ENCODE measurements at places on chromosomes 12 and 14.

GRCh38 chr14:95189367-95190132, 32.2 kb upstream of the DICER1 start:
- no peak for DNase-seq

GRCh38 chr12:24668563-24668962, 280.3 kb downstream of the BCAT1 start:
- no peak for DNase-seq

DNA sequence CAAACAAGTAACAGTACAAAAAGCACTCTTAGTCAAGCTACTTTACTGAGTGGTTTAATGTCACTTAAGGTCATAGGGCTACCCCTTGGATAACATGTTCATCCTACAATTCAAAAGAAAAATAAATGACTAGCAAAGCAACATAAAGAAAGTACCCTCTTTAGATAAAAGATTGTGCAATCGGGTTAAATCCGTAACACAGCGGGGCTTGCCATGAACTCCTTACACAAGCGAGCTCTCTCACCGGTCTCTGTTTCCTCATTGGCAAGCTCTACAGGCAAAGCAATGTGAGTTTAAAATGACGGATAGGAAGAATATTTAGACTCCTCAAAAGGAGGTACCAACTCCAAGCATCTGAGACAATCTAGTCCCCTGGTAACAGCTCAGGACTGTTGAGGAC, 140.6 kb downstream of the EGLN3 start:
- DNase-seq = no peak

GRCh38 chr12:896031-896430, 53.5 kb downstream of the RAD52 start:
- no peak for DNase-seq

DNA sequence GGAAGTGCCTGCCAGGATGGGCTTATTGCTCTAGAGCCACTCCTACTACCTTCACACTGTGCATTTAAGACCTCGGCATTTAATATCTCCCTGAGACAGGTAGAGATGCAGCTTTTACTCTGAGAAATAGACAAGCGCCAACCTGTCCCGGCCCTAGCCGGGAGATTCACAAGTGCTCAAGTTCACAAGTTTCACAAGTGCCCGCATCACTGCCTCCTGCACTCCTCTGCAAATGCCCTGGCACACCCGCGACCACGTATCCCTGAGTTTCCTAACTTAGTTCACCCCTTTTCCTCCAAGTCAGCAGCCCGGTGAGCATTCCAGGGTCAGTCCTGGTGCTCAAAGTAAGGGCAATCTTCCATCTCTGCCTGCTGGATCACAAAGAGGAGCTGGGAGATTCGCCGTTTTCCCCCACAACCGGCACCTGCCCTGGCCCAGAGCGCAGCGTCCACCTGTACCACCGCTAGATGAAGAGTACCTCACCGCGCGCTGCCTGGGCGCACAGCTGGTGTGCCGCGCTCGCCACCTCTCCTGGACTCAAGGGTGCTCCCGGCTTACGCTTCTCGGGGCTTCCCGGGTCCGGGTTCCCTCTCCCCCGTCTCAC, 5.0 kb upstream of the SLC38A4 start:
- no peak for DNase-seq

DNA sequence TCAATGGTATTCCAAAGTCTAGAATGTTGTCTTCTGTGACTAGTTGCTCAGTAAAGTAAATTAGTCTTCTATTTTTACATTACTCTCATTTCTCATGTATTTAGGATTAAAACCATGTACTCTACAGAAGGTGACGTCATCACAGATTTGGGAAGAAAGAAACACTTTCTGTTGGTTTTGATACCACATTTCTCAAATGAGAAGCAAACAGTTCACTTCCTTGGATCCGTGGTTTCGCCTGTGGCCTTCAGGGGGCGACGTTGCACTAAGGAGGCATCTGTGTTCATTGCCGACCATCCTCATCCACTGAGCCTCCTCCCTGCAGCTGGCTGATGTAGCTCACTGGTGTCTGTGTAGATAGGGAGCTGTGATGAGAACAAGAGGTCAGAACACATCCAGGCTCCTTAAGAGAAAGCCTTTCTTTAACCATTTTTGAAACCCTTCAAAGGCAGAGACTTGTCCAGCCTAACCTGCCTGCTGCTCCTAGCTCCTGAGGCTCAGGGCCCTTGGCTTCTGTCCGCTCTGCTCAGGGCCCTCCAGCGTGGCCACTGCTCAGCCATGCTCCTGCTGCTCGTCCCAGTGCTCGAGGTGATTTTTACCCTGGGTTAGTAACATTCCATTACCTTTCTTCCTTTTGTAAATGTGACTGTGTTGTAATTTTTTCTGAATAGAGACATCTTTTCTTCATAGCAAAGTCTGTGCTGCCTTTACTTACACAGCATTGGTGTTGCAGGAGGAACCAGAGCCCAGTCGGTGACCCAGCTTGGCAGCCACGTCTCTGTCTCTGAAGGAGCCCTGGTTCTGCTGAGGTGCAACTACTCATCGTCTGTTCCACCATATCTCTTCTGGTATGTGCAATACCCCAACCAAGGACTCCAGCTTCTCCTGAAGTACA, 220.6 kb upstream of the OR4E1 start:
- DNase-seq = no peak

DNA sequence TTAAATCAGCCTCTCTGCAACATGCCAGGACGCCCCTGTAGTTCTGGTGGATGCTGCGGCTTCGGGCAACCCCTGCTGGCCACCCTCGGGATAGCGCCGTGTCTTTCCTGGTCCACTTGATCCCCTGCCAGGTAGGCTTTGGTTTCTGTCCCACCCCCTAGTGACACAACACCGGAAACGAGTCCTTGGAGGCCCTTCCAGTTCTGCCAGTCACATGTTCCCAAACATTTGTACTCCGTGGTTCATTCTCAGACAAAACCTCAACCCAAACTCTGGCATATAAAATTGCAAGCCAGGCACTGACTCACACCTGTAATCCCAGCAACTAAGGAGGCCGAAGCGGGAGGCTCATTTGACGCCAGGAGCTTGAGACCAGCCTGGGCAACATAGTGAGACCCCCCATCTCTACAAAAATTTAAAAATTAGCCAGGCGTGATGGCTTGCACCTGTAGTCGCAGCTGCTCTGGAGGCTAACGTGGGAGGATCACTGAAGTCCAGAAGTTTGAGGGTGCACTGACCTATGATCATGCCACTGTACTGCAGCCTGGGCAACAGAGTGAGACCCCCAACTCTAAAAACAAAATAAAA, 37.0 kb downstream of the RASAL1 start:
- peak; percentile 98 for DNase-seq

DNA sequence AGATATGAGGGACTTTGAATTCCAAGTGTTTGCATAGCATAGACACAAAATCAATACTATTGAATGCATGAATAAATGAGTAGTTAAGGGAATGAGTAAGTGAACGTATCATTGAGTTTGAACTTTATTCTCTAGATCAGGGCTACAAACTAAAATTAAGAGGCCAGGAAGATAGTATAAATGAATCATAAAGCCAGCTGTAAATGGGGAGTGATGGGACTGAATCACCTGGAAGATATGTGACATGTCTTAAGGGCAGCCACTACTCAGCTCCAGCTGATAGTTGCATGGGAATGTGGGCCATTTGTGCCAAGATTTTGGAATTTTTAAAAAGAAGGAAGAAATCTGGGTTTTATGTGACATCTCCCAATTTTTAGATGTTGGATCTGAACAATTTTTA, 229.9 kb downstream of the AKAP6 start:
- DNase-seq = no peak

- DNase-seq = no peak
Observed at GRCh38 chr14:90579088-90579487, 182.3 kb downstream of the CALM1 start.

DNA sequence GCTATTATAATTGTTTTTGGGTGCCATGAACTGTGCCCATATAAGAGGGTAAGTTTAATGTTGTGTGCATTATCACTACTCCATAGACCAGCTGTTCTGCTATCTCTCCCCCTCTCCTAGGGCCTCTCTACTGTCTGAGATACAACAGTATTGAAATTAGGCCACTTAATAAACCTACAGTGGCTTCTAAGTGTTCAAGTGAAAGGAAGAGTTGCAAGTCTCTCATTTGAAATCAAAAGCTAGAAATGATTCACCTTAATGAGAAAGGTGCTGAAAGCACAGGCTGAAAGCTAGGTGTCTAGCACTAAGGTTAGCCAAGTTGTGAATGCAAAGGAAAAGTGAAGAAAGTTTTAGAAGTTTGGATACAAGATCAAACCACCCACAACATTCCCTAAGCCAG, 168.0 kb downstream of the SLC16A7 start:
- DNase-seq = no peak

GRCh38 chr14:95258754-95259593, 60.7 kb downstream of the CLMN start:
- DNase-seq = no peak

- DNase-seq = no peak
Observed at GRCh38 chr12:30043151-30043847, 259.6 kb upstream of the TMTC1 start.

DNA sequence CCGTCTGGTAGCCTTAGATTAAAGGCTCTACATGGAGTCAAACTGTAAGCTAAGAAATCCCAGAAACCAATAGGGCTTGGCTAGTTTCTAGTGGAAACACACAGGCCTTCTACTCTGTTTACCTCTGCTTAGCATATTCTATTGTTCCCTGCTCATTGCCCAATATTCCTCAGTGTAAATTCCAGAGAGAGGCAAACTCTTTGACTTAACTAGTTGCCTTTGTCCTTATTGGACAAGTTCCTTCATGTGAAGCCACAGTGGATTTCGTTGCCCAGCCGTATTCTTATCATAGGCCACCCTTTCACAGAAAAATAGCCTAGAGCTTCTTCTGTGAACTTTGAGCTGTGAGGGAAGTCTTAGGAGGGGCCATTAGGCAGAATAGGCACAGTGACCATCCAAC, 186.1 kb downstream of the PLCZ1 start:
- DNase-seq = no peak

DNA sequence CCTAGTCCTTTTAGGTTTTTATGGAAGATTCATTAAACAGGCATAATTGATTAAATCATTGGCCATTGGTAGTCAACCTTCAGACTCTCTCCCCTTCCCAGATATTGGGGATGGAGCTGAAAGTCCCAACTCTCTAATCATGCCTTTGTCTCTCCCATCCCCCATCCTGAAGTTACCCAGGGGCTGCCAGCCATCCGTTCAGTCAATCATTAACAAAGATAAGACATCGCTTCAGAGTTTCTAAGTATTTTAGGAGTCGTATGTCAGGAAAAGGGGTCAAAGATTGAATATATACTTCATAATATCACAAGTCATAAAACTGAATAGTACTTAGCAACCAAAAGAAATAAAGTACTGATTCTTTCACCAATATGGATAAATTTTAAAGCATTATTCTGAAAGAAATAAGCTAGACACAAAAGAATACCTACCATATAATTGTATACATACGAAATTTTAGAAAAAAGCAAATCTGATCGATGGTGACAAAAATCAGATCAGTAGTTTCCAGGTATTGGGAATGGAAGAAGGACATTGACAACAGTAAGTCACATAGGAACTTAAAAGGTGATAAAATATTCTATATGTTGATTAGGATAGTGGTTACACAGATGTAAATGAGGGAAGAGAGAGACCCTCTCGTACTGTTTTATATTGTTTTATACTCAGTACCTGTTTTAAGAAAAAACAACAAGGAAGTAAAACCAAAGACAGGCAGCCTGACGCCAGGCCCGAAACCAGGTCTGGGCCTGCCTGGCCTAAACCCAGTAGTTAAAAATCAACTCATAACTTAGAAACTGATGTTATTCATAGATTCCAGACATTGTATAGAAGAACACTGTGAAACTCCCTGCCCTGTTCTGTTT, 414.4 kb downstream of the DAD1 start:
- no peak for DNase-seq

- DNase-seq = no peak
Observed at GRCh38 chr12:8606890-8607289, 5.8 kb downstream of the AICDA start.

GRCh38 chr14:39554576-39554975, 122.3 kb upstream of the FBXO33 start:
- no peak for DNase-seq

DNA sequence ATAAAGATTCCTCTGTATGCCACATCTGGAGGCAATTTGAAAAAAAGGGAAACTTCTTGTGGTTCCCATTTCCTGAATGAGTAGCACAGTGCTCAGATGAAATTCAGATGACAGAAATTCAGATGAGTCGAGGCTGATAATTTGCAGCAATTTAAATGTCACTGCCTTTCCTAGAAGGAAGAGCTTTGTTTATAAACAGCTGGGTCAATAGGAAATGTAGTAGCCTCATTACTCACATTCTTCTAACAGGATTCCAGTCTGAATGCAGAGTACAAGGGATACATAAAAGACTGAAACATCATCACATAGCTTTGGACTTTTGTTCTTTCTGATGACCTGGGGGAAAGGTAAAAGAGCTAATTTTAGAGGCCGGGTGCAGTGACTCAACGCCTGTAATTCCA, 11.3 kb upstream of the DACT1 start:
- DNase-seq = no peak

Data from H54 (cell line).